ENCODE measurements at places on chromosomes 6 and 20. TPM values are rescaled to one million over a fixed set of nuclear protein-coding genes. Genes with fewer than 3 reads are reported as not detected.

GRCh38 chr6:38302081-38302480, 337.6 kb downstream of the BTBD9 start:
- H3K4me1 ChIP-seq, result no peaks in the 10 kb centered on the region
- no peak overlapping the region for H3K27ac ChIP-seq
- H3K4me3 ChIP-seq, result no peak overlapping the region
- H3K27me3 ChIP-seq, result no peaks in the 10 kb centered on the region
- no peak for DNase-seq

DNA sequence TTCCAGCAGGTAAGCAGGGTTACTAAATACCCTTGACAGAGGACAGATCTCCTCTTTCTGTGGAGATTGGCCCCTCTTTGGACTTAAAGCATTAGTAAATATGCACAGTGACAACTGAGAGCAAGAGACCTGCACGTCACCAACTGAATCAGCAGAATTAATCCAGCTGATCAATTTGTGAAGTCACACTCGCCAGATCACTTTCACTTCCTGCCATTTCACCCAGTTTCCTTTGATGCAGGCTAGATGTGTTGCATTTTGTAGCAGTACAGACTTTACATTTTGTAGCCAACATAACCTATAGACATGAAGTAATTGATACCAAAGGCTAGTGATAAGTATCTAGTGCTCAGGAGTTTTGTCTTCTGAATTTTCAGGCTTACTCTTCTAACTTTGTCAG, 11.9 kb downstream of the SYNE1 start:
- DNase-seq, result no peak
- no peaks in the 10 kb centered on the region for H3K27me3 ChIP-seq
- H3K4me1 ChIP-seq, result no peaks in the 10 kb centered on the region
- no peaks in the 10 kb centered on the region for H3K36me3 ChIP-seq
- H3K4me3 ChIP-seq, result no peak overlapping the region
- no peak overlapping the region for H3K27ac ChIP-seq

DNA sequence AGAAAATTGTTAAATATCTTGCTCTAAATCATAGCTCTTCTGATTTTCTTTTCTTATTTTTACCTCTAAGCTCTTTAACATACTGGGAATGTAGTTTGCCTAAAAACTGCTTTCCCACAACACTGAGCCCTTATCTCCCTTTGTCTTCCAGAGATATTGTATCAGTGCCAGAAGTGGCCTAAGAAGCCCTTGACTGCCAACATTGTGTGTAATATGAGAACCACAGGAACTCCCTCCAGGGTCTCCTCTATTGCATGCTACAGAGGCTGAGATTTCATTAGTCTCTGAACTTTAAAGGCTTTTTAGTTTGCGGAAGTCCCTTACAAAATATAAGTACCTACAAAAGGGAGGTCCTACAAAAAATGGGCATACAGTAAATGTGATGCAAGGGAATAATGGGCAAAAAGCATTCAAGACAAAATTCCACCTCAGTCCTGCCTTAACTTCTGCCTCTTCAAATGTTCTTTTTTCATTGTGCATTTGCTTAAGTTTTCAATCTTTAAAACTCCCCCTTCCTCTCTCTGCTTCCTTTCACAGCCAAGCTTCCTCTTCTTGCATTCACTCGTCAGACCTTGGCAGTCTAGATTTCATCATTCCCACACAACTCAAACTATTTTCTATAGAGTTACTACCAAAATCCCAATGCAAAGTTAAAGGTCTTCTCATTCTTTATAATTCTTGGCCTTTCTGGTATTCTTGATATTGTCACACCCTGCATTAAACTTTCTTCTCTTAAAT, 76.5 kb downstream of the ADGRG6 start:
- H3K4me3 ChIP-seq, result no peak overlapping the region
- no peaks in the 10 kb centered on the region for H3K4me1 ChIP-seq
- H3K27ac ChIP-seq, result no peak overlapping the region
- H3K36me3 ChIP-seq, result no peaks in the 10 kb centered on the region

GRCh38 chr6:106799031-106799894, 169.9 kb downstream of the QRSL1 start:
- H3K4me3 ChIP-seq, result no peak overlapping the region
- no peaks in the 10 kb centered on the region for H3K4me1 ChIP-seq
- no peak for DNase-seq
- H3K36me3 ChIP-seq, result no peaks in the 10 kb centered on the region

Gene FAM210B
- 35.2 TPM for total RNA-seq

Gene TMEM170B
- 4.6 TPM for total RNA-seq

DNA sequence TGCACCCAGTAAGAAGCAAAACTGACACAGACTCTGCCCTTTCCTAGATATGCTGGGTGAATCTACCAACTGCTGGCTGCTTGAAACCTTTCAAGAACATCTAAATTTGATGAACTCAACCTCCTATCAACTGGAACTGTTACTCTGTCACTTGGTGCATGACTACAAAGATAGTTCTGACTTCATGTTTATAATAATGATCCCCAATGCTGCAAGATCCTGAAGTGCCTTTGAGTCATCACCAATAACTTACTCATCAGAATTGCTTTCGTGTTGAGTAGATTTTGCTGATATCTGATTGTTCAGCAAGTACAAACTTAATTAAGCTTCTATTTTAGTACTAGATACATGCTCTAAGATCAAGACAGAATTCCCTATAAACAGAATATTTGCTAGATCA, 100.2 kb upstream of the ARMC2 start:
- H3K27me3 ChIP-seq, result no peaks in the 10 kb centered on the region
- no peak overlapping the region for H3K27ac ChIP-seq
- no peak overlapping the region for H3K4me3 ChIP-seq
- no peaks in the 10 kb centered on the region for H3K36me3 ChIP-seq

Gene DOK5
- 21.7 TPM for total RNA-seq

DNA sequence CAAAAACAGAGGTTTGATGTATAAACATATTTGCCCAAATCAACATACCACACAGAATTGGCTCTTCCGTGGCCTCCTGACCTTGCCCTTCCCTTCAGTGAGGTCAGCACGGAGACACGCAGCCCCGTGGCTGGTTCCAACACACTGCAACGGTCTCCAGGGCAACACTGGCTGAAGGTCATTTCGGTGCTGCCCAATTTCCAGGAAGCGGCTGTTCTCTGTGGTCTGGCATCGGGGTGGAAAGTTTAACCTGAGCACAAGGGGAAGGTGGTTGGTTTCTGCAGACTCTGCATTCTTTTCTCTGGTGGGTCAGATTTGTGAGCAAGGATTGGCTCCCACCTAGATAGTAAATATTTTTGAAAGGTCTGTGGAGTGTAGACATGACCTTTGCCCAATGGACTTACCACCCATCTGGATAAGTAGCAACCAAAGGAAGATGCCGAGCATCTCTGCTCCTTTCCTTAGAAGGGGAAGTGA, 177.6 kb upstream of the PHACTR1 start:
- DNase-seq, result no peak
- no peaks in the 10 kb centered on the region for H3K27me3 ChIP-seq
- no peaks in the 10 kb centered on the region for H3K36me3 ChIP-seq

Gene GFRA4
- total RNA-seq, result not detected

Gene PROKR2
- total RNA-seq, result not detected

DNA sequence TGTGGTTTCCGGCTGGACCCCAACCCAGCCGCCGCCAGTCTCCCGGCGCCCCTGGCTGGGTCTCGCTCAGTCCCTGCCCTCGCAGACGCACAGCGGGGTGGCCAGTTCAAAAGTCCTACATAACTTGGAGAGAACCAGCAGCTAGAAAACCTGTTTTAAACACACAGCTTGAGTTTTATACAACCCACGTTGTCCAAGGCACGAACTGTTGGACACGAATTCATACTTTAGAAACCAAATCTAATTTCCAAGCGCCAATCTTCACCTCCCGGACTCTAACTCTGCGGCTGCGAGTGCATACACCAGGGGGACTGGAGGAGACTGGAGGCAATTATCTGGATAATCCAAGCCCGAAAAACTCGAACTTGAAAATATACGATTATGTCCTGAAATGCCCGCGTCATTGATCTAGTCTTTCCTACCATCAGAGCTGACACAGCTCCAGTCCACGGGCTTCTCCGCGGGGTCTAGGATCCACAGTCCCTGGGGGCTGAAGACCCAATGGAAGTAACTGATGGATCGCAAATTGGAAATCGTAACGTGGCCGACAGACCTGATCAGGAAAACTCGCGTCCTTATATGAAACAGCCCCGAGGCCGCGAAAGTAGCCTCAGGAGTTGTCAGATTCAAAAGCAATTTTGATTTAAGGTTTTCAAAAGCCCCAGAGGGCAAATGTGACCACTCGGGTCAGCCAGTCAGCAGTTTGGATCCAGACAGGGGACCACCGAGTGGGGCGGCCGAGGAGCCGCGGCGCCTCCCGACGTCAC, 843 bp upstream of the HEY2 start:
- no peaks in the 10 kb centered on the region for H3K27me3 ChIP-seq
- no peak for DNase-seq
- H3K4me3 ChIP-seq, result peak overlapping the region; percentile 98
- H3K36me3 ChIP-seq, result no peaks in the 10 kb centered on the region

DNA sequence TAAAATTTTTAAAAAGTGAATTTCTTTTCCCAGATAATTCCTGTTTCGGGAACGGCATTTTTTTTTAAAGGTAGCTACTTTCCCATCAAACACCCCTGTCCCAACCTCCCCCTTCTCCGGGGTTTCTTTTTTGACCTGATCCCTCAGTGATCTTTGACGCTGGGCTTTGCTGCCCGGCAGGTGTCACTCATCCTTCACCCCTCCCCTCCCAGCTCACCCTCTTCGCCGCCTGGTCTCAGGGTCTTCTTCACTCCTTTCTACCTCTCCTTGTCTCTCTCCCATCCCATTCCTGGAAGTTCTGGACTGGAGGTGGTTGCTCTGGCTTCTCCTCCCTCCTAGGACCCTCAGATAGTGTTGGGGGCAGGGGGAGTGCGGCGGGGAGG, 329 bp upstream of the GPR6 start:
- no peaks in the 10 kb centered on the region for H3K4me1 ChIP-seq
- no peak overlapping the region for H3K4me3 ChIP-seq
- no peak for DNase-seq
- H3K36me3 ChIP-seq, result no peaks in the 10 kb centered on the region

DNA sequence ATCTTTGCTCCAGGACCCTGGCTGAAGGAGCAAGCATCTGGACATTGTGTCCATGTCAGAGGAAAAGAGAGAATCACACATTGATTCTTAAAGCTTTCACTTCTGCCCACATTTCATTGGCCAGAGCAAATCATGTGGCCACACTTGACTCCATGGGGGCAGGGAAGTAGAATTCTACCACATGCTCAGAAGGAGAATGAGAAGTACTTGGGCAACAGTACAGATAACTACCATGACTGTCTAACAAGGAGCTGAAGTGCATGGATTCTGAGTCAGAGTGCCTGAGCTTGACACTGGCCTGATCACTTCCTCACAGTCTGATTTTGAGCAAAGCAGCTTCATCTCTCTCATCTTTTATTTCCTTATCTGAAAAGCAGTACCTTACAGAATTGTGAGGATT, 38.6 kb downstream of the GHRH start:
- peaks cover 46% of the 10 kb centered on the region for H3K4me1 ChIP-seq
- H3K27me3 ChIP-seq, result no peaks in the 10 kb centered on the region
- no peak overlapping the region for H3K27ac ChIP-seq
- no peak for DNase-seq
- peaks cover 9% of the 10 kb centered on the region for H3K36me3 ChIP-seq
- no peak overlapping the region for H3K4me3 ChIP-seq

GRCh38 chr6:166465671-166466087, 82.9 kb upstream of the MPC1 start:
- no peaks in the 10 kb centered on the region for H3K4me1 ChIP-seq
- H3K27ac ChIP-seq, result peak overlapping the region; percentile 24
- no peaks in the 10 kb centered on the region for H3K36me3 ChIP-seq

DNA sequence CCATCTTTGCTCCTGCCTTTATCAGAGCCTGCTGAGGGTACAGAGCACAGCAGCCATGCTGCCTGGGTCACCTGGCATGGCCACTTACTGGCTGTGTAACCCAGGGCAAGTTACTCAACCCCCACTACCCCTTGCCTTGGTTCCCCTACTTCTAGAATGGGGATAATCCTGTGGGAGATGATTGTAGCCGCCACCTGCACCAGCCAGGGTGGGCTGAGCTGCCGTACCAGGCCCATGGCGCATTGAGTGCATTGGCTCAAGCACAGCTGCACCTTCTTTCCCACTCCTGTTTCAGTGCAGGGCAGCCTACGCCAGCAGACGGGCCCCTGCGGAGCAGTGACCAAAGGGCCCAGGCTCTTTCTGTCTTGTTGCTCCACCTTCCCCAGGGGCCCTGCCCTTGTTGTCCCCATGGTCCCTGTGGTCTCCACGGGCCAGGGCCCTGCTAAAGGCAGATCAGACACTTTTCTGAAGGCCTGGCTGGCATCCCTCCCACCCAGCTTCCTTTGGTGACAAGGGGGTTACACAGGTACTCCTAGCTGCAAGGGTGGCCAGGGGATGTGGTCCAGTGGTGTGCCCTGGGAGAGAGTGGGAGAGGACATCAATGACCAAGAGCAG, 159.4 kb upstream of the MLN start:
- H3K4me1 ChIP-seq, result no peaks in the 10 kb centered on the region
- no peak overlapping the region for H3K27ac ChIP-seq
- no peak for DNase-seq
- H3K36me3 ChIP-seq, result no peaks in the 10 kb centered on the region
- H3K27me3 ChIP-seq, result no peaks in the 10 kb centered on the region

Gene COX4I2
- total RNA-seq, result not detected

GRCh38 chr6:152338335-152339125, 298.6 kb downstream of the SYNE1 start:
- no peaks in the 10 kb centered on the region for H3K4me1 ChIP-seq
- no peak overlapping the region for H3K27ac ChIP-seq
- DNase-seq, result no peak
- H3K4me3 ChIP-seq, result no peak overlapping the region
- H3K36me3 ChIP-seq, result peaks cover 58% of the 10 kb centered on the region
- H3K27me3 ChIP-seq, result no peaks in the 10 kb centered on the region

GRCh38 chr6:13045676-13046075, 282.7 kb downstream of the TBC1D7 start:
- H3K36me3 ChIP-seq, result no peaks in the 10 kb centered on the region
- H3K27ac ChIP-seq, result no peak overlapping the region
- H3K4me3 ChIP-seq, result no peak overlapping the region
- peaks cover 6% of the 10 kb centered on the region for H3K4me1 ChIP-seq

DNA sequence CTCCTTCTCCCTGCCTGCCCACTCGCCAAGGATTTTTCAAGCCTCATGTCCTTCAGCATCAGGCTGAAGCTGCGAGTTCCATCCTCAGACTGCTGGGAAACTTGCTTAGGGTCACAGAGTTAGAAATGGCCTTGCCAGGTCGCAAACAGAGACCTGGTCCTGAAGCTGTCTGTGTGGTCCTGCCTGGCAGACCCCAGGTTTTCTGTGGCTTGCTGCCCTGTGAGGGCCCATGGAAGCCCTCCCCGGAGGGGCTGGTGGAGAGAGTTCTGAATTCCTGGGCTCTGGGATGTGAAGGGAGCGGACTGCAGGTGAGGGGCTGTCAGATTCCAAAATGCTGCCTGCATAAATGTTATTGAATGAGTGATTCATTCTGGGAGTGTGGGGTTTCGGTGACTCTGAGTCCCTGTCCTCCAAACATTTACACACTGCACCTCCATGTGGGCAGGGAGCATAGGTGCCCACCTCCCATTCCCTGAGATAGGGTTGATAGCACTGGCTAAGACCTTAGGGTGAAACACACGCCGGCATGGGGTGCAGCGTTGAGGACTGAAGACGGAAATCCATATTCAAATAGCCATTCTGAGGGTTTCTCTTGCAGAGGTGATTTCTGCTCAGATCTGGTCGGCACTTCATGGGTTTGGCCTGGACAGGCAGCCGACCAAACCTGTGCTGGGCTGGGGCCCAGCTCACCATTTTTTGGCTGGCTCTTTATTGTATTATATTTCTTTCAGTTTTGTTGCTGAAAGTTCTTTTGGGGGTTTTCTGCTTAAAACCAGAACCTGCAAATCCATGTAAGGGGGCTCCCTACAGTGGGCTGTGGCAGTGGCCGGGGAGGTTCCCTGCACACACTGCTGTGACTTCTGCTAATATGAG, 21.8 kb upstream of the IRF4 start:
- H3K27me3 ChIP-seq, result no peaks in the 10 kb centered on the region
- no peak overlapping the region for H3K27ac ChIP-seq
- no peaks in the 10 kb centered on the region for H3K4me1 ChIP-seq
- H3K36me3 ChIP-seq, result no peaks in the 10 kb centered on the region
- DNase-seq, result no peak
